ENCODE measurements at places on chromosomes 3 and 15.

DNA sequence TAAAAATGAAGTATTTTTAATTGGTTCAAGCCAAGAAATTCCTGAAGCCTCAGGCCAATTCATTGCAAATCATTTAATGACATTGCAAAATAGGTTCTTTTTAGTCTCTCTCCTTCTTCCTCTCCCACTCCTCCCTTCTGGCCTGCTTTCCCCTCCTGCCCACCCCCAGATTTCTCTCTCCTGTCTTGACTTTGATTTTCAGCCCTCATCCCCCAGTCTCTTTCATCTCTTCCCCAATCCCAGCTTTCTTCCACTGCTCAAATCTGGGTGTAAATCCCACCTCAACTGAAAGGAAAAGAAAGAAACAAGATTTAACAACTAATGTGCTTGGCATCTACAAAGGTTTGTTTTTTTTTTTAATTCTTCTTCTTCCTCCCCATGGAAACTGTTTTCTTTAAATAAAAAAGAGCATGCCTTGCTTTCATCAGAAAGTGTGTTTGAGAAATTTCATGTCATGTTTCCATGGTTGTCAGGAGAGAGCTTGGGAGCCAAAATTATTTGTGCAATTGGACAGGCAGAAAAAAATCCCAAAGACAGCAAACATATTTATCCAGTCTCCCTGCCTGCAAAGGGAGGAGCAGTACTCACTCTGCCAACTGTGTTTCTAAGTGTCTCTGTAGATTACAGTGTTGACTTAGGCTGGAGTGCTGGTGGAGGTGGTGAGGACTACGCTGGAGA lies 50.4 kb downstream of the BOC start:
- peak; percentile 83 for DNase-seq

DNA sequence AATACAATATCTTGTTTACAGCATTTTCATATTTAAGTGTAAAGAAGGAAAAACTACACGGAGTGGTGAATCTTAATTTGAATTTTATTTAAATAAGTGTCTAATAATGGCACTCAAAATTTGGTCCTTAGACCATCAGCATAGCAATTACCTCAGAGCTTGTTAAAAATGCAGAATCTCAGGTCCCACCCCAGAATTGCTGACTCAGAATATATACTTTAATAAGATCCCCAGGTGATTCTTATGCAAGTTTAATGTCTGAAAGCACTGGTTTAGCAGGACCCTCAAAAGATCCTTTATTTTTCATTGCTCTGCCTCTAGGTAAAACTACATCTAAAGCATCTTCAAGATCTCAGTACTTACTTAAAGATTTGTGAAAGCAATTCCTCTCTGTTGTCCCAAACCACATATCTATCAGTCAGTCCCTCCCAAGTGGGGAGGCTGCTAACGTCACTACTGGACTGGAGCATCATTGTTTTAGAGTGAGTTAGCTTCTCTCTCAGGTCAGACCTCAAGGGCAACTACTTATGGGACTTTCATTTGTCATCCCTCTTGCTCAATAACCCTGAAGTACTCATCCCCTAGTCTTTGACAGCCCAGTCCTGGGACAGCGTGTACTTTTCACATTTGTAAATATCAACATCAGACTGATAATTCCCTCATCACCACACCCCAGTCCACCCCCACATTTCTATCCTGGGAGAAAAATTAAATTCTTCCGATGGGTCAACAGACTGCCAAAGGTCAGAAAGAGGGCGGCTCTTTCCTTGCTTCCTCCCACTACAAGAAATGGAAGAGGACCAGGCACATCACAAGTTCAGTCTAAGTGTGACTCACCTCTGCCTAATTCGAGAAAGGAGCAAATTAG lies 76.7 kb downstream of the CBLB start:
- peak; percentile 94 for DNase-seq

DNA sequence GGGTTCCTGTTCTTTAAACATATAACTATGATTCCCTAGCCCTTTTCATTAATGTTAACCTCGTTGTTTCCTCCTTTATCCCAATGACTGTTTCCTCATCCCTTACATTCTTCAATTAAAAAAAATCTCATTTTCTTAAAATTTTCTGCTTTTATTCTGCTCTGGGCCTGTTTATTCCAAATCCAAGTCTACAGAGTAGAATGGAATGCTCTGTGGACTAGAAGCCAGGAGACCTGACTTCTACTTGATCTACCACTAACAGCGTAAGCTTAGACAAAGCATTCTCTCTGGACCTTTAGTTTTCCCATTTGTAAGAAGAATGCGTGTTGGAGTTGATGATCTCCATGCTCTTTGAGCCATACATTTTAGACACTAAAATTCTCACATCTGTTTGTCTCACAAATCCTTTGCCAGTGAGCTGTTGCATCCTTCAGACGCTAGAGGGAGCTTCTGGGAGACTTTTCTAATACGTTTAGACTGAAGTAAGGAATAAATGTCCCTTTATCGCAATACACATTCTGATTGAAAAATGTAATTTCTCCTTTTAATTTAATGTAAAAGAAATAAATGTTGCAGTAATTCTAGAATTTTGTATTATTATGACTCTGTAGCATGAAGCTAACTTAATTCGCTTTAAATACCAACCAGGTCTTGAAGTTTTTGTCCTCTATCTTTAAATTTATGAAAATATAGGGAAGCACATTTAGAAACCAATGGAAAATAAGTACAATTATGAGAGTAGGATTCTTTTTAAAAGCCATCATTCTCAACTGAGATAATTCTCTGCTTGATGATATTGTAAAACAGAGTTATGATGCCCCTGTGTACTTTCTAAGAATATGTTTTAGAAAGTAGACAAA lies 21.7 kb upstream of the GMNC start:
- DNase-seq = peak; percentile 80

- peak; percentile 13 for DNase-seq
These were observed 169.3 kb upstream of the STAC start for GRCh38 chr3:36210840-36211651.

- DNase-seq = no peak
These were observed 62.2 kb upstream of the P2RY1 start for GRCh38 chr3:152772674-152773225.

GRCh38 chr3:134681522-134681900 lies 30.7 kb upstream of the KY start:
- DNase-seq = no peak

GRCh38 chr3:12188681-12189287 lies 30.1 kb upstream of the TIMP4 start:
- no peak for DNase-seq

DNA sequence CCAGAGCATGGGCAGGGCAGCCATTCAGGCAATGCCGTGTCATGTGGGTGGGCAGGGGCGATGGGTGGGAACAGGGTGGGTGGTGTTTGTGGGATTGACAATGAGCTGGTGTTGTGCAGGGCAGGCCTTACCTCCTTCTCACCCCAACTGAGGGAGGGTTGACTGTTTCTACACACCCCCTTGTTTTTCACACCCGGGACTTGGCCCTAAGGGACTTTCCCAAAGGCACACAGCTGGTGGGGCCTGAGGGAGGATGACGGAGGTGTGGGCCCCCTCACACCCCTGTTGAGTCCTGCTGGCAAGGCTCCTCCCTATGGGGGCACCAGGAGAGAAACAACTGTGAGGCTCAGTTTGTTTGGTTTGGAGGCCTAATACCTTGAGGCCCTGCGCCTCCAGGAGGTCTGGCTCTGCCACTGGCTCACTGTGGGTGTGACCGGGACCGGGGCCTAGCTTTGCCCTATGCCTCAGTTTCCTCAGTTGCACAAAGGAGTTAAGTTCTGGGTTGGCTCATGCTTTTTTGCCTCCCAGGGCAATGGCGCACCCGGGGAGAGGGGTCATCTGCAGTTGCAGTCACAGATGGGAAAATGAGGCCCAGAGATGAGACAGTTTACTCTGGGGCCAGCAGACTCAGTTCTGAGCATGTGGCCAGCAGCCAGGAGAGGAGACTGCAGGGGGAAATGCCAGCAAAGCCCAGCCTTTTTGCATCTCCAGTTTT lies 5.1 kb upstream of the DNAH1 start:
- no peak for DNase-seq

DNA sequence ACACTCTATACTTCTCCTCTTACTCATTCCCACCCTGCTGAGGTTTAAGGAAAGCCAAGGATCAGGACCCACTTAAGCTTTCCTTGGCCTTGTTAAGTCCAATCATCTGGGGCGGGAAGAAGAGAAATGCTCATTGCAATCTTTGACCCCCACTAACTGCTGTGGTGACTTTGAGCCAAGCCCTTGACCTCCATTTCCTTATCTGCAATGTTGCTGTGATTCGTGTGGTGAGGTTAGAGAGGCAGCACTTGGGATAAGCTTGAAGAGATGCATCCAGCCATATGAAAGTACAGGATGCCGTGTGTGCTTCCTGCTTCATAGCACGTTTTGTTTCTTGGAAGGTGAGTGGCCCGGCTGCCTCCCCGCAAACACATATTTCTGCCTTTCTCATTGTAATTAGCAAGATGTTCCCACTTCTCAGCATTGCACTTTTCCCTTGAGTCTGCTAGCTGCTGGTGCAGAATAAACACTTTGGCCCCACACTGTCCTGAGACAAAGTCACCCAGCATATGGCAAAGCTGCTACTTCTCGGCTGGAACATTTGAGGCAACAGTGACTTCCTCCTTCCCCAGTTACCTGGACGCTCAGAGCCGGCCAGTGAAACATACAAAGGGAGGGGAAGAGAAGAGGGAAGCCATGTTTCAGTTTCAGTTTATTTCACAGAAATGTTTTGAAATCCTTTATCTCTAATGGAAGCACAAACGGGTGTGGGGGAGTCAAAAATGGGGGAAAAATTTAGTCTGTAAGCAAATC lies 10.5 kb upstream of the NUDT16 start:
- no peak for DNase-seq

DNA sequence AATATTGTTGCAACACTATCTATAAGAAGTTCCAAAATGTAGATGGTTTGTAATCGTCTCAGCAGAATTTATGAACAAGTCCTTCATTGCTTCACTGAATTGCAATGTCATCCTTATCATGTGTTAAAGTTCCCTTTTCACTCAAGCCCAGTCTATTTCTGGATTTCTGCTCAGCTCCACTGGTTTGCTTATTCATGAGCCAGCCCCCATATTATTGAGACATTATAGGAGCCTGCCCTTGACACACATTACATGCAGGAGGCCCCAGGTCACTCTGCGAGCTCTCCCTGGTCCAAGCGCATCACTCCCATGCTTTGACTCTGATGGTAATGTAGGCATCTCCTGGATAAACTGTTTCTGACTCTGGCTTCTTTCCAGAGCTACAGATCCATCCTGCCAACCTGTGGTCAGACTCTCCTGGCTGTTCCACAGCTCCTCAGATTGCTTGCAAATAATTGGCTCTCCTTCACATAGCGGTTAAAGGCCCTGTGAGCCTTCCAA lies 56.9 kb downstream of the ABTB1 start:
- DNase-seq = peak; percentile 21

- no peak for DNase-seq
These were observed 11.1 kb upstream of the PLAAT1 start for GRCh38 chr3:193229851-193230420.

GRCh38 chr15:83444936-83445335 lies 2.2 kb upstream of the SH3GL3 start:
- DNase-seq = no peak

- DNase-seq = no peak
These were observed 134.8 kb downstream of the RBMS3 start for GRCh38 chr3:29415482-29416223.

DNA sequence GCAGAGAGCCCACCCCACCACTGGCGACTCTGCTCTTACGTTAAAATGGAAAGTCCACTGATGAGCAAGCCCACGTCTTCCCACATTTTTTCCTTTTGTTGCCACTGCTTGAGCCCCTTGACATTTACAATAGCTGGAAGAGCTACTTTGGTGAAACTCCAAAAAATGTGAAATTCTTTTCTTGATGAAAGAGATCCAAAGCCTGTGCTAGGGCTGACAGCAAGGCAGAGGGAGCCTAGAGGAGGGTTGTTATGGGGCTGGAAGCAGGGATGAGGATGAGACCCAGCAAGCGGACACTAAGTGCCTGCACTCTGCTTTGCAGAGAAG lies 97.1 kb downstream of the CEMIP start:
- DNase-seq = no peak

GRCh38 chr15:30940359-30940758 lies 36.6 kb downstream of the FAN1 start:
- DNase-seq = no peak

GRCh38 chr3:133527081-133527715 lies 46.3 kb upstream of the CDV3 start:
- DNase-seq = no peak

GRCh38 chr3:152197937-152198336 lies 70.8 kb upstream of the MBNL1 start:
- no peak for DNase-seq

- peak; percentile 81 for DNase-seq
These were observed 55.0 kb upstream of the EPHB3 start for GRCh38 chr3:184506561-184506991.

DNA sequence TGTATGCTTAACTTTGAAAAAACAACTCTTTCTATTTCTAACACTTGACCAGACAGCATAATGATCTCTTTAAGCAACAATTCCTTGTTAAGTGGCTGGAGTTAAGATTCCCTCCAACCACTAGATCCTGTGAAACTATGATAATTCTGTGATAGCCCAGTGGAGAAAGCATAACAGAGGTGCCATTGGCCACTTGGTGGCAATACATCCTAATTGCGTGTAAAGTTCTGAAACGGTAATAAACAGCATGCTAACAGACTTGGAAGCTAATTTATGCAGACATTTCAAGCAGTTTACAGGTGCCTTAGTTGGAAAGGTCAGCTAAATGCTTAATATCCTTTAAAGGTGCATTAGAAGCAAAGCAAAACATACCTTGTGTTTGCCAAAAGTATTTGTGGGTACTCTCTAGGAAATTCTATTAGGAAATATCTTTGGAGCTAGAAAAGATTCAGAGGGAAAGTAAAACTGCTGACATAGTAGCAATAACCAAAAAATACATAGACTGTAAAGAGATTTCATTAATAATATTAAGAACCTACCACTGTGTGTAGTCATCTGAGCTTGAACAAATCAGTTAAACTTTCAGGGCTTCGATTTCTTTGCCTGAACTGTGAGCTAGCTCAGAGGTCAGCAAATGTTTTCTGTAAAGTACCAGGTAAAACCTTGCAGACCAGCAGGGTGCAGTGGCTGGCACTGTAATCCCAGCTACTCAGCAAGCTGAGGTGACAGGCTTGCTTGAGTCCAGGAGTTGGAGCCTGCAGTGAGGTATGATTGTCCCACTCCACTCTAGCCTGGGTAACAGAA lies 19.0 kb upstream of the CSTA start:
- no peak for DNase-seq

DNA sequence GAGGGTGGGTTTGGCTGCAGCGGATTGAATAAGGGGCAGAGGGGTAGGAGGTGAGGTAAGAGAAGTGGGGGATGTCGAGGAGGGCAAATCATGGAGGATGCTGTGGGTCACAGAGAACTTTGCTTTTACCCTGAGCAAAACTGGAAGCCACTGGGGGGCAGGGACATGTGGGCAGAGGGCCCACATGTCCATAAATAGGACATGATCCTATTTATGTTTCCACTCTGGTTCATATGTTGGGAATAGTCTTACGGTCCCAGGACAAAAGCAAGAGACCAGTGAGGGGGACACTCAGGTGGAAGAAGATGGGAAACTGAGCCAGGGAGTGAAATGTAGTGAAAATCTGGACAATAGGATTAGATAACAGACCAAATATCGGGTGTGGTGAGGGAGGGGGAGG lies 85.5 kb upstream of the MRPS22 start:
- no peak for DNase-seq

Data from fibroblast of the aortic adventitia (primary cell).